ENCODE measurements at places on chromosomes 1 and 21.

DNA sequence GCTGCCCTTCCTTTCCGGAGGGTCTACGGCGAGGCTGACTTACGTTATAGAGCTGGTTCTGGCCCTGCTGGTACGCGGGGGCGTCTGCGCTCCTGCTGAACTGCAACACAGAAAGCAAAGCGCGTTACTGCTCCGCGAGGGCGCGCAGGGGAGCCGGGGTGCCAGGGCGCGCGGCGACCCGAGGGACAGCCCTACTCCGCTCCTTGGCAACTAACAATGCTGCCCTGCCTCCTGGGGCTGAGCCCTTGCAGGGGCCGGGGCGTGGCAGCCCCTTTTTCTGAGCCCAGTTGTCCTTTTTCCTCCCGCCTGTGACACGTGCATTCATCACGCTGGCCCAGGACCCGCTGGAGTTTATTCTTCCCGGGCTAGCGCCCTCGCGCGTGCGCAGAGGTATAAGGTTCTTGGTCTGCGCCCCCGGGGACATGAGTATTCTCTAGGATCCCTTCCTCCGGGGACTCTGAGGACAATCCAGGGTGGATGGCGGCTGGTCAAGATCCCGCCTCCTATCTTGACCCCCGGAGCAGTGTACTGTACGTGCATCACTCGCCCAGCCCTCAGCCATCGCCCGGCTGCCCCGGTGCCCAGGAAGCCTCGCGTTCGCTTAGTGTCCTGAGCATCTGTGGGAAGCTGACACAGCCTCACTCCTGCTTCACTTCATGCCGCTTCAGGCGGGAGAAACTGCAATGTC is 78.9 kb downstream of the CD247 start:
- no peak for DNase-seq

DNA sequence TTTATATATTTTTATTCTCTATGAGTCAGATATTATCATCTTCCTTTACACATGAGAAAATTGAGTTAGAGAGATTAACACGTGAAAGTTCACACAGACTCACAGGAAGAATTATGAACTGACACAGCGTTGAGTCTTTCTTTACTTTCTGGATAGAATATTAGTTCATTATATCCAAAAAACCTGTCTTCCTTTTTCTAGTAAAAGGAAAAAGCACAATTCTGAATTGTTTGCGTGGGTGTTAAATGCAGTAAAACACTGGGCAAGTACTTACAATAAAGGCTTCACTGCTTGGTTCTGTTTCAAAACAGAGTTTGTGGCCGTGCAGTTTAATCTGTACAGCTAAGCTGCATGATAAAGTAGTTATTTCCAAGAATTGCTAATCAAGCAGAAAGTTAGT is 10.8 kb downstream of the MAGI3 start:
- no peak for DNase-seq

DNA sequence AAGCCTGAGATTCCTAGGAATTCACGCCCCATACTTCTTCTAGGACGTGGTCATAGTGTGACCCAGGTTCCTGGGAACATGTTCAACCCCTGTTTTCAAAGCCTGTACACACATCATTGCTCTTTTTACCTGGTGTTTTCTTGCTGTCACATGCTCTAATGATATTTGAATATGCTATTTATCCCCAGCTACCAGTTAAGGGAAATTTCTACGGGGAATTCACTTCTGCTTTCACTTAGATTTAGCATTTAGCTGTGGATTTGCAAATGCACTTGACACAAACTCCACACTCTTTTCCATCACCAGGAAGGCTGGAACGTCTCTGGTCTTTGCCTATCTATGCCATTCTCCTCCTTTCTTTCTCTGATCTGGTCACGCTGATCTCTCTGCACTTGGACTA is 11.3 kb upstream of the SAMSN1 start:
- no peak for DNase-seq

DNA sequence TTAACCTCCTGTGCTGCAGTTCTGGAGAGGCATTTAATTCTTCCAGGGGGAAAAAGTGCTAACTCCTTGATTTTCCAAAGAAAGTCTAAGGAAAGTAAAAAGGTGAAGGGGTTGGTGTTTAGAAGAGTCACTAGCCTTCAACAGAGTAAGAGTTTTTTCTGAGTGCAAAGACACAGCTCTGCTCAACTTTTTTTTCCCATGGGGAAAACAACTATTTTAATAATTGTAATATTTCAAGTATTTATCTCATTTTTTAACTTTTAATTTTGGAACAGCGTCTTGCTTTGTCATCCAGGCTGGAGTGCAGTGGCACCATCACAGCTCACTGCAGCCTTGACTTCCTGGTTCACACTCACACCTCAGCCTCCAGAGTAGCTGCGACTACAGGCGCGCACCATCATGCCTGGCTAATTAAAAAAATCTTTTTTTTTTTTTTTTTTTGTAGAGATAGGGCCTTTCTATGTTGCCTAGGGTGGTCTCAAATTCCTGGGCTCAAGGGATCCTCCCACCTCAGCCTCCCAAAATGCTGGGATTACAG is 202.6 kb downstream of the APP start:
- DNase-seq = no peak

- peak; percentile 99 for DNase-seq
Observed at GRCh38 chr1:21324368-21325141, 34.3 kb upstream of the ECE1 start.

Data from RCC 7860 (cell line).